A172 (cell line): ENCODE measurements at places on chromosomes 1 and 21. TPM values are rescaled to one million over a fixed set of nuclear protein-coding genes. Genes with fewer than 3 reads are reported as not detected.

CELA2B gene
- not detected in 2 replicates for total RNA-seq

SERPINC1 gene
- total RNA-seq, result not detected in 2 replicates

DNA sequence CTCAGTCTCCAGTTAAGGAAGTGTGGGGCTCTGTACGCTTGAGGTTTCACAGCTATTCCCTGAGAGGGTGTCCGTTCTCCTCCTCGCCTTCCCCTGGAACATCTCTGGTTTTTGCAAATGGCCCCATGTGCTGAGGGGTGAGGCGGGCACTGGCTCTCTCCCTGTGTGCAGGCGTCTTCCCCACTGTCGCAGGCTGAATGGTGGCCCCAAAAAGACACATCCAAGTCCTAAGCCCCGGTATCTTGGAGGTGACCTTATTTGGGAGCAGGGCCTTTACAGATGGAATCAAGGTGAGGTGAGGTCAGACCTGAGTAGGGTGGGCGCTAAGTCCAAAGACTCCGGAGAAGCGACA is 98.0 kb upstream of the TMPRSS2 start:
- DNase-seq, result no peak

DNA sequence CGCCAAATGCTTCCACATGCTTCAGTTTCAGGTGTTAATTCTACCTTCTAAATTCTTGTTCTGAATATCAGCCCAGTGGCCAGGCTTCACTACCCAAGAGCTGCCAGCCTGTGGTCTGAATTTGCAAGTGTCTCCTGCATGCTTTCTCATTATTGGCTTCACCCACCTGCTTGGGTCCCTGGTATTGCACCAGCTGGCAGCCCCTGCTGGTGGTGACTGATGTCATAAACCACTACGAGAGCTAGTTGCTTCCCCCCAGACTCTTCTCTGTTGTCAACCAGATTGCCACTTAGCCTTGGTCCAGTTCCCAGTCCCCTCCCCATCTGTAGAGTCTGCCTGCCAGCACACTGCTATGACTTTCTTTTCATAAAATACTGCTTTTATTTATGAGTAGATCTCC is 197.7 kb upstream of the DUSP10 start:
- no peak for DNase-seq

- DNase-seq, result no peak
These were observed 700 bp downstream of the PIGV start for GRCh38 chr1:26788515-26788785.

GRCh38 chr1:221693087-221693486 is 48.8 kb downstream of the DUSP10 start:
- no peak for DNase-seq
